Hypothalamus (tissue), 51 donors: ENCODE measurements at places on chromosomes 6 and 20.

- DNase-seq = no peak
These were observed 14.7 kb upstream of the PYGB start for GRCh38 chr20:25233016-25233772.

DNA sequence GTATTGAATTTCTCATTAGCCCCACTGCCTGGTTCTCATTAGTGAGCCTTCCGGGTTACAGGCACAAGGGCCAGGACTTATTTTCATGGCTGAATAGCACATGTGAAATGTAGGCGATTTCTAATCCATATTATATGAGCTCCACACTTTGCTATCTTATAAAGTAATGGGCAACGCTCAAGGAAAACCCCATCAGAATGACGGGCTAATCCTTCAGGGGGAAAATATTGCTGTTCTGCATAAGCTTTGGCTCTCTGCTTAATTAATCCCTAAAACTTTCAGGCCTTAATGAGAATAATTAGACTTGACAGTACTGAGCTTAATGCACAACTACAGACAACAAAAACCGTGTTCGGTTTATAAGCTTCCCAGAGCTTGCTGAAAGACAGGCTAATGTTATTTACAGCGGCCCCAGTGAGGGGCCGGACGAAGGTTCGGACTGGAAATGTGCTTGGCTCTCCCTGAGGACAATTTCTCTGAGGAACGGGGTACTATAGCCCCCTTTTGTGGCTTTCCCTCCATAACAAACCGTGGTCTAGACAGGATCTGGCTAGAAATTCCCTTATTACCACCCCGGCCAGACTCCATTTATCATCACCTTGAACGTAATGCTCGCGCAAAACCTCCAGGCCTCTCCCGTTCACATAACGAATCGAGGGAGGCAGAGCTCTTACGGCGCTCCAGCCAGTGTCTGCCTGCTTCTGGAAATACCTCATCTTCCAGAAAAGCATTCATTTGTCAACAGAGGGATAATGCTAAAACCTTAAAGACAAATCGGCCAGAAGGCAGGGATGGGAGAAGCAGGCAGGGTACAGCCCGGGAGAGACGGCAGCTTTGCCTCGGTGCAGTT is 164.5 kb downstream of the CD83 start:
- no peak for DNase-seq

DNA sequence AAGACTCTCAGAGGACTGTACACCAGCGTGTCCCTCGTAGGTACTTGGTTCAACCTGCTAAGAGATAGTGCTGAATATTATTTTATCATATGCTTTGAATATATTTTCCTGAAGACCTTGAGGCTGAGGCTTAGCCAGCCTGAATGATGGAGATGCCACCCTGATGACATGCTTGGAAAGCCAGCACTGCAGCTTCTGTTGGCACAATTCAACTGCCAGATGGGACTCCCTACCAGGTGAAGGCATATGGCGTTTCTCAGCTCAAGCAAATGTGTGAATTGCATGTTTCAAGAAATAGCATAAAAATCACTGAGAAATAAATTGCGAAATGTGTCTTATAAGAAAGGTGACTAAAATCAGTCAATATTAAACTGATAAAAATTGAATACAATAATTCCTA is 228.1 kb upstream of the CST7 start:
- no peak for DNase-seq

- DNase-seq = no peak
These were observed 373.3 kb downstream of the CDKAL1 start for GRCh38 chr6:20907486-20908071.

DNA sequence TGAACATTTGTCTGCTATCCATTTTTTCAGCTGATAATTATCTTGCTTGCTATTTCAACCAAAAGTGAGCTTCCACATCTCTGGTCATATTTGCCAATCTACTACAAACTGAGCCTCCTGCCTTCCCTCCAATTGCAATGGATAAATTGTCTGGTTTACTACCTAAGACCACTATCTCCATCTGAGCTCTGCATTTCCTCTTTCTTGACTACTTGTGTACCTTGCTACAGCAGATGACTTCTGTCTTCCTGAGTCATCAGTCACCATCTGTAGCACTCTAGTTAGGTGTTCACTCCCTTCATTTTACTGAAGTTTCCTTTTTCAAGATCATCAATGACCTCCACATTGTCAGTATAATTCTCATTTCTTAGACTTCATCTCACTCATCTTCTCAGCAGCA is 33.5 kb upstream of the PHIP start:
- no peak for DNase-seq

- no peak for DNase-seq
These were observed 29.1 kb downstream of the OPN5 start for GRCh38 chr6:47810885-47811284.
